ENCODE measurements at places on chromosomes 12 and 14.

DNA sequence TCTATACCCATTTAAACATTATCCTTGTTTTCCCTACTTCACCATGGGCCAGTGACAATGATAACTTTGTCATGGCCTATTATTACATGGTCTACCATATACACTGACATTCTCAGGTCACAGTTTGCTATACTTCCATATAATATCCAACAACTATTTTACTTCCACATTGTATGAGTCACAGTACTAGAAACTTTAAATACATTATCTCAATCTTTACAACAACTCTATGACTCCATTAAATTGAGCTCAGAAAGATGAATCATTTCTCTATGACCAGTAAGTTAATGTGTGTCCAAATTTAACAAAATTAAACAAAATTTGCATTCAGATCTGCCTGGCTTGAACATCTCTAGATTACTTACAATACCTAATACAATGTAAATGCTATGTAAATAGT, 93.9 kb downstream of the PLEKHG7 start:
- DNase-seq: no peak

DNA sequence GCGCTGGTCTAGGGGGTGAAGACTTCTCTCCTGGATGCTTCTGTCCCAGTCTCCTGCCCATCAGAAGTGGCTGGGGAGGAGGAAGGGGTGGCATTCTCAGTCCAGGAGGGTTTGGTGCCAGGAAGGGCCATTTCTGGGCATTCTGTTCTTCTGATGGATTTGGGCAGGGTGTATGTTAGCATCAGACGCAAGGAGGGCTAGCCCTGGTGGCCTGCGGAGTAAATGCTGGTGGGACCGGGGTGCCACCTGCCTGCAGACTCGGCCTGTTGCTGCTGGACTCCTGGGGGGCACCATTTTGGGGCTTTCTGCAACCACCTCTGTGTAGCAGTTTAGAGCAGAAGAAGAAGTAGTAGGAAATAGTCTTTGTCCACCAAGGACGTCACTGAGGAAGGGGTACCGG, 31.7 kb downstream of the AACS start:
- DNase-seq: no peak

- no peak for DNase-seq
These were observed 3.0 kb downstream of the WNT1 start for GRCh38 chr12:48980953-48981756.

DNA sequence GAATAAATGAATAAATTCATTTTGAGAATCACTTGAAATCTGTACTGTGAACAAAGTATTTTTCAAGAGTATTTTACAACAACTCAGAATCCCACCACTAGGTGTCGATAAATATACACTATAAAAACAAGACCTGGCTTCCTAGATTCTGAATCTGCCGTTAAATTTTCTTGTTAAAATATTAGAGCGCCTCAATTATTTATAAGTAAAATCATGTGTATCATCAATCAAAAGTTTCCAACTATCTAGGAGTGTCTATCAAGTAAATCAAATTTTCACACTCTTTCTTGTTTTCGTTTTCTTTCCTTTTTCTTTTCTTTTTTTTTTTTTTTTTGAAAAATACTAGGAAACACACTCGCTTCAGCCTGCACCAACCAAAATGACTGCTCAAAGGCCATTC, 179.2 kb upstream of the DCN start:
- DNase-seq: no peak
